ENCODE measurements at places on chromosomes 11 and 22.

GRCh38 chr11:10268746-10269488 lies 25.1 kb downstream of the SBF2 start:
- DNase-seq = no peak

- DNase-seq = no peak
These were observed 3.1 kb upstream of the CERK start for GRCh38 chr22:46740910-46741780.

DNA sequence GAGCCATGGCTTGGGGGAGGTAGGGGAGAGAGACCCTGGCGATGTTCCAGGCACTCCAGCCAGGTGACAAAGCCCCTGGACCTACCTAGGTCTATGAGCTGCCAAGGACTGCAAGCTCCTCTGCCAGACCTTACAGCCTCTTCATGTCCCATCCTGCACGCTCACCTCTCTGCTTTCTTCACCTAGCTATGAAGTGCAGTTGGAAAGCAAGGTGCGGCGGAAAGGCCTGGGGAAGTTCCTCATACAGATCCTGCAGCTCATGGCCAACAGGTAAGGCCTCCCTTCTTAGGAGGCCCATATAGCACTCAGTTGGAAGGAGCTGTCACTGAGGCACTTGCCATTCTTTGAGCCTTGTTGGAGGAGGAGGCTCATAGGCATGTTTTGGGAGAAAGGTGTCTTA lies 13.8 kb downstream of the NAA40 start:
- no peak for DNase-seq

GRCh38 chr11:101436511-101437142 lies 147.2 kb downstream of the TRPC6 start:
- DNase-seq = no peak

- DNase-seq = no peak
These were observed 784.4 kb downstream of the NTM start for GRCh38 chr11:132154781-132155180.

GRCh38 chr11:107665018-107665417 lies 46.8 kb downstream of the SLN start:
- no peak for DNase-seq

DNA sequence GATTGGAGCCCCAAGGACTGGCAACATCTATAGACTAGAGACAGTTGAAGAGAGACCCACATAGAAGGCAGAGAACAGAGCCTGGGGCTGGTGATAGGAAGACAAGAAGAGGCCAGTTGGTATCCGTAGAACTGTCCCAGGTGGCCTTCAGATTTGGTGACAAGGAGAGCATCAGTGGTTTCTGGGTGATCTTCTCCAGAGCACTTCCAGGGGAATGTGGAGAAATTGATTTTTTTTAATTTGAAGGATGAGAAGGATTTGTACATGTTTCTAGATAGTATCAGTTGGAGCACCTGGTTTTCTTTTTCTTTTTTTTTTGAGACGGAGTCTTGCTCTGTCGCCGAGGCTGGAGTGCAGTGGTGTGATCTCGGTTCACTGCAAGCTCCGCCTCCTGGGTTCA lies 14.8 kb downstream of the SLC3A2 start:
- no peak for DNase-seq

DNA sequence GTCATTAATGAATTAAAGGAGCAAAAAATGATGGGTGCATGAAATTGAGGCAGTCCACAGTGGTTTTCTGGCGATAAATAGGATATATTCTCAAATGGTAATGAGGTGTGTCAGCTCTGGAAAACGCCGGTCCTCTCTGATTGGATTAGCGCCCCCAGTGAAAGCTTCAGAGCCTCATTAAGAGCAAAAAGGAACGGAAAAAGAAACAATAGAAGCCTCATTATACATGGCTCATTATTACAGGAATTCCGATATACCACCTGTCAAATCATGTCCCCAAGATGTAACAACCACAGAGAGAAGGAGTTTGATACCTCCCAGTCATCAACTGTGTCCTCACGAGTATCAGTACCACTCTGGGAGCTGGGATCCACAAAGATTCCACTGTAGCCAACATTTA lies 175.7 kb upstream of the PITPNB start:
- no peak for DNase-seq

- no peak for DNase-seq
These were observed 83.6 kb downstream of the INSC start for GRCh38 chr11:15198284-15198683.

DNA sequence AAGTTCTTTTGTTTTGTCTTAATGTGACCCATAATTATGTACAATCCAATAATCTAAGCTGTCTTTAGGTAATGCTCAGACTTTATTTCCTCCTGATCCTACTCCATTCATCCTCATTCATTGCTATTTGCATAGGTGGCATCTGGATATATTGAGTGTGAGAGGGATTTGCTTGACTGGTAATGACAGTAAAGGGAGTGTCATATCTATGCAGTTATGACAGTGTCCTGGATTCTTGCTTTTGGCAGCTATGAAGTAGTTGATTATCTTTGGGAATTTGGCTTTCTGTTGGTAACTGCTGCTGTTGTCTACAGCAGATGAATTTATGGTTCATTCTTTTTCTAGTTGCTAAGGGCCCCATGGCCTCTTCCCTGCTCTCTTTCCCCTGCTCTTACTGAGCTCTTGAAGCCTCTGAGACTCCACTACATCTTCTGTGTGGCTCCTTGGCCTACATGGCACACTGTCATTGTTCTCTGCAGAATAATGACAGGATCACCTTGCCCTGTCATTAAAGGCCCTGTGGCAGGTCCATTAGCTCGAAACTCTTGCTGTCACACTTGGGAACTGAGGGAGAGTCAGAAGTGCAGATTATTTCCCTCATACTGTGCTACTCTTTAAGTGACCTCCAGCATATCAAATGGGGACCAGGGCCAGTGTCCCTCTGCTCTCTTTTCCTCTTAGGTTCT lies 20.1 kb upstream of the ACAT1 start:
- no peak for DNase-seq

DNA sequence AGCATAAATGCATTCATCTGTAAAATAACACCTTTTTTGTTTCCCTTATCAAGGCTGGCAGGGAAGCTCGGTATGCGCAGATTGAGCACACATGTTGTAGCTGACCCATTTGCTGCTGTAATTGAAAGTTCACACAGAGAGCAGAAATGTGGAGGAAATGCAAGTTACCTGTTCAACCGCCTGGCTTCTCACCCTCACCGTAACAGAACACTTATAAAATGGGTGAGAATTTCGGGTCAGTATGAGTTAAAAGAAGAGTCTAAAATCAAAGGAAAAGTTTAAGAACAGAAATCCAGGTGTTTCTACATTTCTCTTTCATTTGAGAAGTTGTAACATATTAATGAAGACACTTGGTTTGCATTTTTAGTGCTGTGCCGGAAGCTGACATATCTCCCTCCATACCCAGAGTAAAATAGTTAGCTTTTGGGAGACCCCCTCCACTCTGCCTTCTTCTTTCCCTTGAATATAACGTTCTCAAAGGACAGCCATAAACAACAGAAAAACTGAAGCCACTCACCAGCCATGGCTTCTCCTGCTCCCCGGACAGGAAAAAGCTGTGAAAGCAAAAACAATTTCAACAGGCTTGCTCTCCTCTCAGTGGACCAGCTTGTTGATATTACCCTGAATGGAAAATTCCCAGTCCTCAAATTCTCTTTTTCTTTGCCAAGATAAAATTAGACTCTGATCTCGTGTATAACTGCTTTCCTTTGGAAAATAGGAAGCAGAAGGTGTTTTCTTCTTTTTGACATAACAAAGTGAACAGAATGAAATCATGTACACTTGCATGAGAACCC lies at the start of gene CASP12:
TSS of gene CASP12 (minus strand) at position 570 of the 794 bp plus-strand sequence.
- DNase-seq = no peak

DNA sequence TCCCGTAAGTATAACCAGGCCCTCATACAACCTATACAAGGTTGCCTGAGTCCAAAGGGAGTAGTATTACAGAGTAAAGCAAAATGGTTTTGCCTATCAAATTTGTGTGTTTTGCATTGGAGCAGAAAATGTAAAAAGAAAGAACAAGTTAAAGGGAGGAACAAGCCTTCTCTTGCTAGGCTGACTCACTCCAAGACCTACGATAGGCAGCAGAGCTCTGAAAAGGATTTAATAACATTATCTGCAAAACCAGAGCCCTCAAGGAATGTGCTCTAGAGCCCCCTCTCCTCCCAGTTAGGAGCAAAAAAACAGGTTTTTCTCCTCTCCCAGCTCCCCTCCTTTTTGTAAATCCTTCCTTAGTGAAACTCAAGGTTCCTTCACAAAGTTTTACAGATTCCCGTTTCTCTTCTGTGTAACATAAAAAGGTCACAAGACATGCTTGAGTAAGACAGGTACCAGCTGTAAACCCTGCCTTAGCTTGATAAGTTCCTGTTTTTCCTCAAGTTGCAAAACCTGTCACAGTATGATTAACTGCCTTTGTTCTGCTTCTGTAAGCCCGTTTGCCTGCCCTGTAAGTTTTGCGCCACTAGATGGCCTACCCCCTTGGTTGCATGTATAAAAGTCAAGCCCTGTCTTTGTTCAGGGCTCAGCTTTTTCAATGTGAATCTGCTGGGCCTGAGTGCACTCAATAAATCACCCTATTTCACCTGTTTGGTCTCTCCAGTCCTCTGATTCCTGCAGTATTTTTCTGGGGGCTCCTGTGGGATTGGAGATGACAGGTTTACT lies 498.2 kb downstream of the KCNA4 start:
- DNase-seq = no peak

DNA sequence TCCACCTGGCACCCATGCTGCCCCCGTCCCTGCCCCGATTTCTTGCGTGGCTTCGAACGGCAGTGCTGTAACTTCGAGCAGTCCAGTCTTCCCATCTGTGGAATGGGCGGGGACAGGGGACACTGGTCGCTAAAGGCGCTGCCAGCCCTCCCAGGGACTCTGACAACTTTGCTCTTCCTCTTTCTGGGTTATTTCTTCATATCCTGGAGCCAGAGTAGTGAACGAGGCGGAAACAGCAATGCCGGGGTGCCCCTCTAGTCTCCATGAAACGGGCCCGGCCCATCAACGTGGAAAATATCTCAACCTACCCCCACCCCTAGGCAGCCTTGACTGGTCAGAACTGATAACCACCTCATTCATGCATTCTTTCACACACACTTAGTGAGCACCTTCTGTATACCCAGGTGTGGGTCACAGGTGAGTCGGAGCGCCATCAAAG lies 42.8 kb downstream of the TRIOBP start:
- DNase-seq = no peak

- no peak for DNase-seq
These were observed 6.7 kb upstream of the SF1 start for GRCh38 chr11:64784813-64785581.

- peak; percentile 77 for DNase-seq
These were observed 11.6 kb upstream of the RNH1 start for GRCh38 chr11:518463-519202.

GRCh38 chr11:45301537-45302246 lies 15.6 kb upstream of the SYT13 start:
- no peak for DNase-seq

DNA sequence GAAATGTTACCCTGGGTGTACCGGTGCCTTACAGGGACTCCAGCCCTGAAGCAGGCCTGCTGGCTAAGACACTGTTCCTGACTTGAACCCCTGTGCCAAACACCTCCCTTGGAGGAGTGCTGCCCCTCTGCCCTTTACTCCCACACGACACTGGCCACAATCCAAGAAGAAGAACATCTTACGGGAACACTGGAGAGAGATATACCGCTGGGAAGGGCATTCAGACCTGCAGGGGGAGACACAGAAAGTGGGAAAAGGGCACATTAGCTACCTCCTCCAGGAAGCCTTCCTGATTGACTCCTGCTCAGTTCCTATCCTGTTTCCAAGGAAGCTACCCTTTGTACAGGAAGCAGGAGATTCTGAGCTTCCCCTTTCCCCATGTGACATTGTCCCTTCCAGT lies 18.7 kb downstream of the TMPRSS13 start:
- DNase-seq = no peak

DNA sequence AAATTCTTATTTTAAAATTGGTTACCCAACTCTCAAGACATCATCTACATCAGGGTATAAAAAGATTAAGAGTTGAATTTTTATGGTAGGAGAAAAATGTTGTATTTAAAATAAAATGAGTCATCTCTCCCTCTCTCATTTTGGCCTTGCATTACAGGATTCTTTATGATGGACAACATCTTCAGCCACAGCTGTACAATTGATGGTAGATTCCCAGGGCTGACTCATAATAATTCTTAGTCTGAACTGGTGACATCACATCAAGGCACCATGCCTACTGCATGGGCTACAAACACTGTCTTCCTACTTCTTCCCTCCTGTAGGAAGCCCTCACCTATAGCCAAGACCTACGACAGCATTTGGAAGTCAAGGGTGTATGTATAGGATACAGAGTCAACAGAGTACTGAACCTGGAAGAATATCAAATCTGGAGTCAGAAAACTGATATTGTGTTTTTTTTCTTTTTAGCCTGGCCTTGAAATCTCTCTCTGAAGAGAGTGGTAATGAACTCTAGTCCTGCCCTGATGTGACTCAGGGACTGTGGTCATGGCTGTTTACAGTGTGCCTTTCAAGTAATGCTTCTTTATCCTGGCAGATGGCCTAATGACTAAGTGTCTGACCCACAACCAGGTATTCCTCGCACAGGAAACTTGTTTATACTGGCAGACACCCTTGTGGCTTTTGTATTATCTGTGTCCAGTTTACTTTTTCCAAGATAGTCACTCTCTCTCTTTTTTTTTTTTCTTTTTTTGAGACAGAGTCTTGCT lies 32.5 kb downstream of the MRGPRX2 start:
- DNase-seq = no peak

GRCh38 chr11:94129512-94130297 lies 1.1 kb downstream of the PANX1 start:
- no peak for DNase-seq

DNA sequence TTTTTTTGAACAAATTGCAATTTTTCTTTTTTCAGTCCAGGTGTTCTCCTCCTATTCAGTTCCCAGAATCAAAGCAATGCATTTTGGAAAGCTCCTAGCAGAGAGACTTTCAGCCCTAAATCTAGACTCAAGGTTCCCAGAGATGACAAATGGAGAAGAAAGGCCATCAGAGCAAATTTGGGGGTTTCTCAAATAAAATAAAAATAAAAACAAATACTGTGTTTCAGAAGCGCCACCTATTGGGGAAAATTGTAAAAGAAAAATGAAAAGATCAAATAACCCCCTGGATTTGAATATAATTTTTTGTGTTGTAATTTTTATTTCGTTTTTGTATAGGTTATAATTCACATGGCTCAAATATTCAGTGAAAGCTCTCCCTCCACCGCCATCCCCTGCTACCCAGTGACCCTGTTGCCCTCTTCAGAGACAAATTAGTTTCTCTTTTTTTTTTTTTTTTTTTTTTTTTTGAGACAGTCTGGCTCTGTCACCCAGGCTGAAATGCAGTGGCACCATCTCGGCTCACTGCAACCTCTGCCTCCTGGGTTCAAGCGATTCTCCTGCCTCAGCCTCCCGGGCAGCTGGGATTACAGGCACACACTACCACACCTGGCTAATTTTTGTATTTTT lies 6.2 kb upstream of the UBE4A start:
- no peak for DNase-seq

DNA sequence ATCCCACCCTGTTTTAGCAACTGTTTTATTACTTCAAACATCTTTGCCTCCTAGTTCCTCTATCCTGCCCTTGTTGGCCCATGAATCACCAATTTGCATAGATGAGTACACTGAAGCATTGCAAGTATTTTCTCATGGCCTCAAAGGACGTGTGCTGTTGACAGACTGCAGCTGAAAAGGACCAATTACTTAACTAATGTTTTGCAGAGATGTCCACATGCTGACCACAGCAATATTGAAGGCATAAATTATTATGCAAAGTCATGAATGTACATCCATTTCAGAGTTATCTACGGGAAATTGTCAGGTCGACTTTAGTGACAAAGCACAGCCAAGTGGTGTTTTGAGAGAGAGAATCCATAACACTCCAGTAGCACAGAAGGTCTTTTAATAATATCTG lies 64.8 kb downstream of the CADM1 start:
- DNase-seq = no peak

Data from stimulated activated CD4-positive, alpha-beta T cell treated with anti-CD3 and anti-CD28 coated beads, Interleukin-12 subunit alpha, Interleukin-12 subunit beta, amount 100 ng/mL, for 24 hours (primary cell).